ENCODE measurements at places on chromosomes 7 and 10. TPM values are rescaled to one million over a fixed set of nuclear protein-coding genes. Genes with fewer than 3 reads are reported as not detected.

DGKI gene
- 3.5 TPM for total RNA-seq

IFIT2 gene
- total RNA-seq = 27.3 TPM

GPR15LG gene
- not detected for total RNA-seq

EVX1 gene
- total RNA-seq = not detected

WDR86 gene
- not detected for total RNA-seq

LOXL4 gene
- total RNA-seq = 0.51 TPM
